Hepatic stellate cell (primary cell): ENCODE measurements at places on chromosomes 11 and 22.

DNA sequence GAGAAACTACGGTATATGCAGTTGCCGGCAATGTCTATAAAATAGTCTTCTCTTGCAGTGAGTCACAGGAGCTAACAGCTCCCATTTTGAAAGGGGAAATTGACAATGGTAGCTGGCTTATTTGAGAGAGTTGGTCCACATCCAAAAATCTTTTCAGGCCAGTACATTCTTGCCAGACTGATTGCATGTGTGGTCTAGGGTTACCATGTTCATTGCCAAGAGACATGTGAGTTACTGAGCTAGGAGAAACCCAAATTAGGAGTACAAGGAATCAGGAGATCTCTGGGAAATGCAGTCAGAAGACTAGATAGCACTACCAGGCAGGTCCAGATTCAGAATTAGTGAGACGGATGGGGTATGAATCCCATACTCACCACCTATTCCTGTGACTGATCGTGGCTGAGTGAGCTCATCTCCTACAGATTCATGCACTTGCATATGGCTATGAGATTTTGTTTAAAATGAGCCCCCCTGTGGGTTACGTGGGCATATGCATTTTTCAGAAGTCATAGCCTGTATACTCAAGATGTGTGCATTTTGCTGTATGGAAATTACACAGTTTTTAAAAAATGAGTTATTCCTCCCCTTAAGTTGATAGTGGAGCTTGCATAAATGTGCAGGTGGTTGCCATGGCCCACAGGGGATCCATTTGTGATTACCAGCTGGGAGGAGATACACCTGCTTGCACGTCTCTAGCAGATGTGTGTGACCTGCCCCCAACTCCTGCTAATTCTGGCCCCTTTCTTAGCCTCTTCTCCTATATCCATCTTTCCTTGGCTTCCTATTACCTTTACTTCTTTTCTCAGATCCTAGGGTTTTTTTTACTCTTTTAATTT is 102.7 kb downstream of the COMMD9 start:
- DNase-seq = no peak

- DNase-seq = no peak
Measured at GRCh38 chr11:109426442-109427240, 4.7 kb downstream of the C11orf87 start.

GRCh38 chr11:119192111-119192510 is 6.8 kb downstream of the NHERF4 start:
- no peak for DNase-seq

DNA sequence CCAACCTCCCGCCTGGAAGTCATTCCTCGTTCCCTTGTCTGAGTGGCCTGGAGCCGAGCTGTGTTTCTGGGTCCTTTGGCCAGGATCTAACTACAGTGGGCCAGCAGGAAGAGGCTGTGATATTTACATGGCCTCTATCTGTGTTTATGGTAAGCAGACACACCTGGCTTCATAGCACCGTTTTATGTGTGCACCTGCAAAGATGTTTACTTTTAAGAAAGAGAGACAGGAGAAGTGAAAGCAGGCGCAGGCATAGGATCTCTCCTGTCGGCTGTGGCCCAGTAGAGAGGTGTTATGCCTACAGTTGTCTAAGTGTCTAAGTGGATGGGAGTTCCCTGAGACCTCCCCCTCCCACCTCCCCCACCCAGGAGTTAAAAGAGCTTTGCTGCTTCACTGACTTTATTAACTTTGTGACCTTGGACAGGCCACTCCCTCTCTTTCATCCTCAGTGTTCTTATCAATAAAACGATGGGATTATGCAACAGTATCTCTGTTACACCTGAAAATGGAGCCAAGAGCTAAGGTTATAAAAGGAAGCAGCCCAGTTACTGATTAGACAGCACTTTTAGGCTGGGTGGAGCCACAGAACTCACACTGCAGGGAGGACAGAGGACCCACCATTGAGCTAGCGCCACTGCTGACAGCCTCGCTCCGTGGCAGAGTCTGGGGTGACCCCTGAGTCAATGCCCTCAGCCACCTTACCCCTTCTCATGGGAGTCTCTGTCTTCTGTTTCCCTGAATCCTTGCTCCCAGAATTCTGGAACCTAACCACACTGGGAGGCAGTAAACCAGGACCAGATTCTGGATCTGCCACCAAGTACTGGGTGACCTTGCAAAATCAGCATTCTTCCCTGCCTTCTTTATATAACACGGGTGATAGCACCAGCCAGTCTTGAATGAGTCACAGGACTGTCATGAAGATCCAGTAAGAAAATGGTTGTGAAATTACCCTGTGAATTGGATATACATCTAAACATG is 22.0 kb downstream of the ST14 start:
- peak; percentile 84 for DNase-seq

GRCh38 chr11:76644591-76644990 is 26.0 kb downstream of the LRRC32 start:
- DNase-seq = no peak

DNA sequence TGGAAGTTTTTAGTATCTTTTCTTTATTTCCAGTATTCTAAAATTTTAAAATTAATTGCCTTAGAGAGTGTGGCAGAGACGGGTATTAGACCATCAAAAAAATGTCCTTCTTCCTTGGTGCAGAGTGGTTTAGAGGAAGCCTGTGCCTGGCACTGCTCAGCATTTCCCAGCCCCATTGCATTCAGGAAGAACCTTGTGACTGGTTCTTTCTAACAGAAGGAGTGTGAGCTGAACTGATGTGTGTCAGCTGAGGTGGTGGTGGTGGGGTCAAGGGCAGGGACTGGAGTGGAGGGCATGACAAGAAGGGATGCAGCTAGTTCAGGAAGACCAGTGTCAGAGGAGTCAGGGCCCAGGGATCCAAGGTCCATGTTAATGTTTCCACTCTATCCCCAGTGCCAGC is 58.7 kb upstream of the FDX1 start:
- no peak for DNase-seq

DNA sequence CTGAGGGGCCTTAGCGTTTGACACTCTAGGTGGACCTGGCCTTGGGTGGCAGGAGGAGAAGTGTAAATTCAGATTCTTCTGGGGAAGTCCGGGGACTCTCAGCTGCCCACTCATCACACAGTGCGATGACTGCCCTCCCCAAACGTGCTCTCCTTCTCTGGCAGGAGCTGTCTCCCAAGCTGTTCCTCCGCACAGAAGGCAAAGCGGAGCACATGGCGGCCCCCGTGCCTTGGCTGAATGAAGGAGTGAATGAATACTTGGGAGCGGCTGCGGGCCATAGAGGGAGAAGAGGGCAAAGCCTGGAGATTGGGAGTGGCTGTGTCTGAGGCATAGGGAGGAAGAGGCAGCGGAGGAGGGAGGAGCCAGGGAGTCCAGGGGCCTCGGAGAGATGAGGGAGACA is 6.9 kb upstream of the NAA40 start:
- no peak for DNase-seq

GRCh38 chr11:96235751-96236150 is 107.2 kb downstream of the MAML2 start:
- no peak for DNase-seq

- DNase-seq = no peak
Measured at GRCh38 chr11:1733009-1733715, 17.2 kb downstream of the IFITM10 start.

- DNase-seq = peak; percentile 70
Measured at GRCh38 chr22:37290737-37291136, 8.4 kb downstream of the CYTH4 start.

GRCh38 chr11:68081691-68082090 is 39.5 kb downstream of the CHKA start:
- no peak for DNase-seq

DNA sequence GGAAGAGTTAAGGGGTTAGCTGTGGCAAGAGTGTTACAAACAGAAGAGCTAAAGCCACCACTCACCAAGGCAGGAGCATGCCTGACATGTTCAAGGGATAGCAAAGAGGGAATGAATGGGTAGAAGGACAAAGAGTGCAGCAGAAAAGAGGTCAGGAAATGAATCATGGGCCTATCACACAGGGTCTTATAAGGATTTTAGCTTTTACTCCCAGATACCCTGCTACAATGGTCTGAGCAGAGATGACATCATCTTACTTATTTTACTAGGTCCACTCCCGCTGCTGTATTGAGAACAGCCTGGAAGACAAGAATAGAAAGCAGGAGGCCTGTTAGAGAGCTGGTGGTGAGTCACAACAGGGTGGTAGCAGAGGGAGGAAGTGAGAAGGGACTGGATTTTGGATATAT is 9.8 kb downstream of the TRAF6 start:
- DNase-seq = peak; percentile 79

- DNase-seq = no peak
Measured at GRCh38 chr11:18455686-18456372, at the start of gene LDHAL6A. TSS of gene LDHAL6A (plus strand) at chr11:18455856. CDS start at chr11:18456681, 825 bp downstream.

DNA sequence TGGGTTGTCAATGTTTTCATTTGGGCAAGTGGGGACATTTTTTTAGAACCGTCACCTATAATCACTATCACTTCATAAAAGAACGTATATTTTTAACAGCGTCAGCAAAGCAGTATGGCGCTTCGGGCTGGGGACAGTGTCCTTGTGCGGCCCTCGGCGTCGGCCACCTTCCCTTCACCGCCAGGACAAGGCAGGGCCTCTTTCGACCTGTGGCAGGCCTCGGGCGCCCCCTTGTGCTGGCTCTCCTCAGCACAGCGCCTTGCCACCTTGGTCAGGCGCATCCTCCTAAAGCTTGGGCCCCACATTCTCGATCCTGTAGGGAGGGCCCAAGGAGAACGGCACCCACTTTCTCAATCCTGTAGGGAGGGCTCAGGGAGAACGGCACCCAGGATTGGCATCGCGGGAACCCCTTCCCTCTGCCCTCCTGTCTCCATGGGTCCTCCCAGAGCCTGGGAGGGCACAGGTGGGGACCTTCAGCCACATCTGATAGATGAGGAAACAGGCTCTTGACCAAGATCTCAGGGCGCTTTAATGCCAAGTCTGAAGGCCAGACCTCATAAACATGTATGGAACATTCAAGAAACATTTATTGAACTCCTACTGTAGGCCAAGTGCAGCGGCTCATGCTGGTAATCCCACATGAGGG is 11.5 kb upstream of the FADD start:
- peak; percentile 80 for DNase-seq

- no peak for DNase-seq
Measured at GRCh38 chr11:65378928-65379638, 3.4 kb downstream of the SLC25A45 start.
